Uterine smooth muscle cell (primary cell): ENCODE measurements at places on chromosomes 3 and 15. TPM values are rescaled to one million over a fixed set of nuclear protein-coding genes. Genes with fewer than 3 reads are reported as not detected.

ZBED2 gene
- total RNA-seq = under 0.01 TPM in 1 of 2 replicates, not detected in the other

LSG1 gene
- total RNA-seq = 36.6 and 41.3 TPM in 2 replicates

EEF1AKMT4 gene
- 1.6 and 2.2 TPM in 2 replicates for total RNA-seq

ASB14 gene
- total RNA-seq = under 0.01 TPM in 1 of 2 replicates, not detected in the other
